ENCODE measurements at places on chromosomes 16 and 17. TPM values are rescaled to one million over a fixed set of nuclear protein-coding genes. Genes with fewer than 3 reads are reported as not detected.

DNA sequence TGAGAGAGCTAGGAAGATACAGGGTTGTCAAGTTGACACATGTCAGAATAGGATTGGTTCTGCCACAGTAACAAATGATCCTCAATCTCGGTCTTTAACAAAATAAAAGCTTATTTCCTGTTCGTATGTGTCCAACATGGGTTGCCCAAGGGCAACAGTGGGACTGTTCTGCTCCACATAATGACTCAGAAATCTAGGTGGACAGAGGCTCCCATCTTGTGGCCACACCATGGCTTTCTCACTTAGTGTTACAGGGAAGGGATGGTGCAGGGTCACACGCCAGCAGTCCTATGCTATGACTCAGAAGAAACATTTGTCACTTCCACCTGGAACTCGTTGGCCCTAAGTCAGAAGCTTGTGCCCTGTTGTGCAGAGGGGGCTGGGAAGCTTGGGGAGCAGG lies 364.9 kb downstream of the SNX29 start:
- no peak for DNase-seq

DNA sequence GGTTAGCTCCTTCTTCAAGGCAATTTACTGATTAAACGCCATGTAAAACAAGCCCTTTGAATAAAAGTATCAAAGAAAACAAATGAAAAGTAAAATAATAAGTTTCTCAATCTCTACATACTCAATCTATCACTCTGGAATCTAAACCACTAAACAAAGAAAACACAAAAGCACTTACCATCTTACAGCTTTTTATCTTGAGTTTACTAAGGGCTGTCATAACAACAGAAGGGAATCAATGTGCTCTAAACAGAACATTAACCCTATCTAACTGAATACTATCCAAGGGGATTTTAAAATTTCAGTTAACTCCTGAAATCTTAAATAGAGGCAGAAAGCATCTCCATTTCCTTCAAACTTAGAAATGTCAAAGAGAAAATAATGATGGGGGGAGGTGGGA lies 3.4 kb downstream of the SKA2 start:
- no peak for DNase-seq

Gene STARD3
- 18.2 TPM for total RNA-seq

GRCh38 chr16:114327-114726 lies 24.1 kb downstream of the NPRL3 start:
- no peak for DNase-seq

GRCh38 chr17:37079735-37080134 lies 131.0 kb downstream of the AATF start:
- DNase-seq = no peak

- no peak for DNase-seq
Measured at GRCh38 chr17:58231641-58232040, 6.7 kb upstream of the LPO start.

- peak; percentile 82 for DNase-seq
Measured at GRCh38 chr17:78359997-78360370, at the start of gene SOCS3. TSS of gene SOCS3 (minus strand) at chr17:78360077. CDS start at chr17:78359095, 982 bp downstream.

Gene KRTAP2-3
- not detected for total RNA-seq

GRCh38 chr17:77035526-77035925 lies 105.2 kb upstream of the SEC14L1 start:
- DNase-seq = no peak

Gene ESRP2
- 8.4 TPM for total RNA-seq

- DNase-seq = no peak
Measured at GRCh38 chr16:77574867-77575624, 140.2 kb upstream of the ADAMTS18 start.

- no peak for DNase-seq
Measured at GRCh38 chr17:42346481-42346880, 41.8 kb downstream of the STAT3 start.

- DNase-seq = no peak
Measured at GRCh38 chr16:88530858-88531203, 39.4 kb upstream of the ZC3H18 start.

DNA sequence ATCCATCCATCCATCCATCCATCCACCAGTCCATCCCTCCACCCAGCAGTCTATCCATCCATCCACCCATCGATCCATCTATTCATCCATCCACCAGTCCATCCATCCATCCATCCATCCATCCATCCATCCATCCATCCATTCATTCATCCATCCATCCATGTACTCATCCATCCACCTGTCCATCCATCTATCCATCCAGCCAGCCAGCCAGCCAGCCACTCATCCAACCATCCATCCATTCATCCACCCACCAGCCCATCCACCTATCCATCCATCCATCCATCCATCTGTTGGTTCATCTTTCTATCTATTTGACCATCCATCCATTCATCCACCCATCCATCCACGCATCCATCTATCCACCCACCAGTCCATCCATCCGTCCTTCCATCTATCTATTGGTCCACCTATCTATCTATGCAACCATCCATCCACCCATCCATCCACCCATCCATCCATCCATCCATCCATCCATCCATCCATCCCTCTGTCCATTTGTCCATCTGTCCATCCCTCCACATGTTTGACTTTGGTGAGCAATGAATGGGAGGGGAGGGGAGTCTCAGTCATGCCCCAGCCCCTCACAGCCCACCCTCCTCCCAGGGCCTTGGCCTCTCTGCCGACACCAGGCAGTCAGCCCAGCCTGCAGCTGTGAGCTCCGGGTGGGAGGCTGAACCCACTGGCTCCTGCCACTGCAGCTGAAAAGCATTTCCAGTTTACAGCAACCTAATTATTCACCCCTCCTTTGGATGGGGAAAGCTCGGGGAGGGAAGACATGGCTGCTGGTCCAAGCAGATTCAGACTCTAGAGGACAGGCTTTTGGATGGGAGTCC lies 38.1 kb upstream of the SSTR5 start:
- no peak for DNase-seq

Gene C16orf86
- total RNA-seq = 1.2 TPM

GRCh38 chr17:49862781-49863331 lies 15.0 kb upstream of the TAC4 start:
- no peak for DNase-seq

- DNase-seq = no peak
Measured at GRCh38 chr16:675884-676564, 553 bp downstream of the RHBDL1 start.

GRCh38 chr16:30746638-30747175 lies 1.5 kb upstream of the PHKG2 start:
- no peak for DNase-seq

- peak; percentile 52 for DNase-seq
Measured at GRCh38 chr17:17921192-17922069, 50.8 kb downstream of the TOM1L2 start.

GRCh38 chr17:8103549-8103948 lies 14.8 kb downstream of the ALOXE3 start:
- no peak for DNase-seq

Gene RAMP2
- 16.0 TPM for total RNA-seq

Gene GCGR
- total RNA-seq = not detected

GRCh38 chr16:20899071-20899470 lies 1.1 kb downstream of the DCUN1D3 start:
- DNase-seq = no peak

GRCh38 chr17:65446043-65446442 lies 115.4 kb downstream of the AXIN2 start:
- no peak for DNase-seq

Gene ABCA5
- 45.6 TPM for total RNA-seq

- DNase-seq = no peak
Measured at GRCh38 chr17:37060928-37061327, 112.2 kb downstream of the AATF start.

GRCh38 chr17:77882040-77882439 lies 76.5 kb upstream of the TNRC6C start:
- no peak for DNase-seq

Gene SALL1
- 1.0 TPM for total RNA-seq

DNA sequence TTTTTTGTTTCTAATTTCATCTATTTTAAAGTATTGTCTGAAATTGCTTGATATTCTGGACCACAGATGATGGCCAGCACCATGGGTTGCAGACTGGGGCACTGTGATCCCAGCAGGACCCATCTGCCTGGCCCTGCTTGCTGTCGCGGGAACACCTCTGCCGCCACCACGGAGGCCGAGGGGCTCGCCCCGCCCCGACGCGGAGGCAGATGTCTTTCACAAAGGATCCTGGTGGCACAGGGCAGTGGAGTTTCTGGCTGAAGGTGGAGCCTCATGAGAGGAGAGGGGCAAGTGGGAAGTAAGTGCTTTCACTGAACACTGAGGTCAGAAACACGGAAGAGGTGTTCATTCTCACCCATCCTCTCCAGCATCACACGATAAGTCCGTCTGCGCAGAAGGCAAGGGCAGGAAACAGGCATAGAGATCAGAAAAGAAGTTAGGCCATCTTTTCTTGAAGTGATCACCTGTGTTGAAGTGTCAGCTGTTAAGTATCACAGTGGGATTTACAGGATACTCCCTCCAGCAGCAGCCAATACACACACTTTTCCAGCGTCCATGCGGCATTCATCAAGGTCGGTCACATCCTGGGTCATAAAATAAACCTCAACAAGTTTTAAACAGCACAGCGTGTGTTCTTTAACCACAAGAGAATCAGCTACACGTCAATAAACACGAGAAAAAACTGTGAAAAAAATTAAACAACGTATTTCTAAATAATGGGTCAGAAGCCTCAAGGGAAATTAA lies 194.5 kb downstream of the RPTOR start:
- DNase-seq = no peak

DNA sequence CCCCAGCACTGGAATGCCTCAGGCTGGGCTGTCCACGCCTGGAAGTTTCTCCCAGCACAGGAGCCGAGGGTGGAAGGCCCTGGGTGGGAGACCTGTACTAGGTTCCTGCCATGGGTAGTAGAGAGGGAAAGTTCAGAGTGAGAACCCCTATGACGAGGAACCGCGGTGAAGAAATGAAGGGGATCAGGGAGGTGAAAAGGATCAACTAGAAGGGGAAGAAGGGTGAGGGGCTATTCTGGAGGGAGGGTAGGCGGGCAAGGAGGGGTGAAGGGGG lies 5.4 kb downstream of the HIC1 start:
- DNase-seq = no peak

Gene ADORA2B
- total RNA-seq = 5.9 TPM

- no peak for DNase-seq
Measured at GRCh38 chr16:57756424-57757325, 21.1 kb downstream of the KATNB1 start.

Gene KIF18B
- total RNA-seq = 2.5 TPM

Gene GFAP
- total RNA-seq = 0.53 TPM

Gene TUFM
- 44.4 TPM for total RNA-seq

DNA sequence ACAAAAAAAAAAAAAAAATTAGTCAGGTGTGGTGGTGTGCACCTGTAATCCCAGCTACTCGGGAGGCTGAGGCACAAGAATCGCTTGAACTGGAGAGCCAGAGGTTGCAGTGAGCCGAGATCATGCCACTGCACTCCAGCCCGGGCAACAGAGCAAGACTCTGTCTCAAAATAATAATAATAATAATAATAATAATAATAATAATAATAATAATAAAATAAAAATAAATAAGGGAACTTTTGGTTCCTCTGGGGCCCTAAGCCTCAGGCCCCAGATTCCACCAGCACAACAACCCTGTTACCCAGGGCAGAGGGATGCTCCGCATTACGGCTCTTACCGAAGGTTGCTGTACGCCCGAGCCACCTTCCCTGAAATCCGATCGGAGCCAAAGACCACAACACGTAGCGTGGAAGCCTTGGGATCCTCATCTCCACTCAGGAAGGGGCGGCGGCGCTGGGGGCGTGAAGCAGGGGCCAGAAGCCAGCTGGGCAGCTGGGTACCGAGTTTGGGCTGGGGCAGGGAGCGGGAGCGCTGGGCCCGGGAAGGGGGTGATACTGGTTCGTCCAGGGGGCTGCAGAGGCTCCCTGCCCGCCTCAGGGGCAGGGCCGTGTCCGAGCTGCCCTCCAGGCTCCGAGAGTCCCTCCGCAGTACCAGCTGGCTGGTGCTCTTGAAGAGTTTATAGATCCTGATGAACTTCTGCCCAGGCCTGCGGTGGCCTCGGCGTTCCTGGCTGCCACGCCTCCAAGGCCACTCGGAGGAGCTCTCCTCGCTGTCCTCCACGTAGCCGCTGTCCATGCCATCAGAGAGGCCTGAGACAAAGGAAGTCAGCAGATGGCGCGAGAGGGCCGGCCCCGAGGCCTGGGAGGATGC lies 20.6 kb upstream of the PIK3R6 start:
- no peak for DNase-seq

DNA sequence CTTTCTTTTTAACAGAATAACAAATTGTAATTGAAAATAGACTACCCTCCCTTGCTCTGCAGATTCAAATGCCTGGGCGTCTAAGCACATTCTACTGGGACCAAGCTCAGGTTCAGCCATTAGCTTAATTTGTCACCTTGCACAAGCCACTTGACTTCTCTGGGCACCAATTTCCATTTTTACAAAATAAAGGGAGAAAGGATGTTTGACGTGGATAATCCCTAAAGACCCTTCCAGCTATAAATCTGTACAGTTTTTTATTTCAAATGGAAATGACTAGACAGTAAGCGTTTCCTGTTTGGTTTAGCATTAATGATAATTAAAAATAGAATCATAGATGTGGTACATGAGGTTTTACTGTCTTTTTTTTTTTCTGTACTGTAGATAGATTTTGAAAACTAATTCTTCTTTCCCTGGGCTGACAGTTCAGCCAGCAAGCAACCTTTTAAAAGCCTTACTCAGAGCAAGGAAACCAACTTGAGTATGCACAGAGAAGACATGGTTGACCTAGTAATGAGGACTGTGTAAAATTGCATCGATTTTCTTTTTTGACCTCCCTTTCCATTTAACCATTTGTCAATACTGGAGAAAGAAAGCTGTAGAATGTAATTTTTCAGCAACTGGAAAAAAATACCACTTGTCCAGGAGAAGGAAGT lies 1329.5 kb upstream of the CDH8 start:
- DNase-seq = no peak

- DNase-seq = no peak
Measured at GRCh38 chr17:14557480-14557879, 256.6 kb downstream of the HS3ST3B1 start.

DNA sequence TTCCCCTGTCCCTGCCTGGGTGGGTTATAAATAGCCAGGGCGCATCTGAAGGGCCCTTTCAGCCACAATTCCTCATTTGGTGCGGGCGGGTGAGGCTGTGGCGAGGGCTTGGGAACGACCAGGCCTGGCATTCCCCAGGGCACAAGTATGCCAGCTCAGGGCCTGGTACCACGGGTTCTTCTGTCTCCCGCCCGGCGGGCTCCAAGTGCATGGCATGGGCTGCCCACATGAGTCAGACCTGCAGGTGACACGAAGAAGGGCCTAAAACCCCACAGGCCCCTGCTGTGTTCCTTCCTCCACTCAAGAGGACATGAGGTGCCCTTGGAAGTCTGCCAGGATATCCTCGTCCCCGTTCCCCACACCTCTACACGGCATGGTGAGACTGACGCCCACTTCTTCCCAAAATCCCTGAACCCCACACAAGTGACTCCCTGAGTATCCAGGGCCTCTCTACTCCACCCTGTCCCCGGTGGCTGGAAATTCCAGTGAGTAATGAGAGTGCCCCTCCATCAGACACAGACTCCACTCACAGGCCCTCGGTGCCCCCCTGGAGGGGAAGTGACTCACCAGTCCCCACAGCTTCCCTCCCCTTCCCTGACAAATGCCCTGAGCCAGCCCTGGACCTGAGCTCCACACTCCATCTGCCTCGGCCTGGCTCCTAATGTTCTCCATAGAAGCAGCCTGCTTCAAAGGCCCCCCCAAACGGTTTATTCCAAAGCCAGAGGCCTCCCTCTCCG lies 68.8 kb downstream of the ABR start:
- no peak for DNase-seq

All from urinary bladder (tissue), 4 donors.